ENCODE measurements at places on chromosomes 13 and 19.

- peak; percentile 72 for DNase-seq
Observed at GRCh38 chr19:45876161-45876410, 9.9 kb downstream of the IRF2BP1 start.

GRCh38 chr13:47461816-47462215, 539.3 kb downstream of the SUCLA2 start:
- DNase-seq = no peak

- no peak for DNase-seq
Observed at GRCh38 chr13:109131698-109132257, 502.4 kb downstream of the MYO16 start.

GRCh38 chr19:41064974-41065569, 23.2 kb upstream of the CYP2A13 start:
- no peak for DNase-seq

GRCh38 chr13:89568276-89568675, 1779.2 kb upstream of the MIR17HG start:
- no peak for DNase-seq

- no peak for DNase-seq
Observed at GRCh38 chr13:58190577-58190976, 559.0 kb downstream of the PCDH17 start.

DNA sequence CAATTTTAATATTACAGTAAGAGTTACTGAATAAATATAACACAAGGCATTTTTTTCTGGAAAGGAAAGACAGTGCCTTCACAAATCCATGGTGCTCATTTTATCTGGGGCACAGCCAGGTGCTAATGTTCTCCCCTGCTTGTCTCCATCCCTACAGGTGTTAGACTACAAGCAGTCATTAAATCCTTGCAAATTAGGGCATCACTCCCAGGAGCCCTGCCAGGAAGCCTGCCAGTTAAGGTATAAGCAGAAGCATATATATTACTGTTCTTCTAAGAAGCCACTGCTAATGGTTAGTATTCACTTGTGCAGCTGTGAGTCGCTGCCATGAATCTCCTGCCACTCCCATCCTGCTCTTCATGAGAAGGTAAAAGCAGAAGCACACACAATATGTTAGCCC, 149.7 kb downstream of the OXGR1 start:
- no peak for DNase-seq

DNA sequence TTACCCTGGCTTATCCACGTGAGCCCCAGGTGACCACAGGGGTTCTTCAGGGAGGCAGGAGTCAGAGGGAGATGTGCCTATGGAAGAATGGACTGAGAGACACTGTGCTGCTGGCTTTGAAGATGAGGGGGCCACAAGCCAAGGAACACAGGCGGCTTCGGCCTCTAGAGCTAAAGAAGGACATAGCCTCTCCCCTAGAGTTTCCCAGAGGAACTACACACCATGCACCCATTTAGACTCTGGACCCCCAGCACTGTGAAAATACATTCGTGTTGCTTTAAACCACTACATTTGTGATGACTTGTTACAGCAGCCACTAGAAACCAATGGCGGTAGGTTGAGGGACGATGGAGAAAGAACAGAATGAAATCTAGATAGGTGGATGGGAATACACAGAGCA, 13.7 kb upstream of the ATF5 start:
- no peak for DNase-seq

Data from activated CD8-positive, alpha-beta T cell treated with anti-CD3 and anti-CD28 coated beads for 36 hours (primary cell).